Cardiac muscle cell (in vitro differentiated cells and primary cell): ENCODE measurements at places on chromosomes 4 and X. TPM values are rescaled to one million over a fixed set of nuclear protein-coding genes. Genes with fewer than 3 reads are reported as not detected.

GRCh38 chr4:185831125-185831815, 19.3 kb upstream of the SORBS2 start:
- H3K4me3 ChIP-seq, result no peak overlapping the region
- peak; percentile 48 for DNase-seq
- no peaks in the 10 kb centered on the region for H3K36me3 ChIP-seq
- no peaks in the 10 kb centered on the region for H3K27me3 ChIP-seq
- H3K4me1 ChIP-seq, result peaks cover 42% of the 10 kb centered on the region

- no peaks in the 10 kb centered on the region for H3K36me3 ChIP-seq
- H3K4me1 ChIP-seq, result no peaks in the 10 kb centered on the region
- H3K27me3 ChIP-seq, result peaks cover 77% of the 10 kb centered on the region
These were observed 781 bp upstream of the SPON2 start for GRCh38 chr4:1172971-1173757.

DNA sequence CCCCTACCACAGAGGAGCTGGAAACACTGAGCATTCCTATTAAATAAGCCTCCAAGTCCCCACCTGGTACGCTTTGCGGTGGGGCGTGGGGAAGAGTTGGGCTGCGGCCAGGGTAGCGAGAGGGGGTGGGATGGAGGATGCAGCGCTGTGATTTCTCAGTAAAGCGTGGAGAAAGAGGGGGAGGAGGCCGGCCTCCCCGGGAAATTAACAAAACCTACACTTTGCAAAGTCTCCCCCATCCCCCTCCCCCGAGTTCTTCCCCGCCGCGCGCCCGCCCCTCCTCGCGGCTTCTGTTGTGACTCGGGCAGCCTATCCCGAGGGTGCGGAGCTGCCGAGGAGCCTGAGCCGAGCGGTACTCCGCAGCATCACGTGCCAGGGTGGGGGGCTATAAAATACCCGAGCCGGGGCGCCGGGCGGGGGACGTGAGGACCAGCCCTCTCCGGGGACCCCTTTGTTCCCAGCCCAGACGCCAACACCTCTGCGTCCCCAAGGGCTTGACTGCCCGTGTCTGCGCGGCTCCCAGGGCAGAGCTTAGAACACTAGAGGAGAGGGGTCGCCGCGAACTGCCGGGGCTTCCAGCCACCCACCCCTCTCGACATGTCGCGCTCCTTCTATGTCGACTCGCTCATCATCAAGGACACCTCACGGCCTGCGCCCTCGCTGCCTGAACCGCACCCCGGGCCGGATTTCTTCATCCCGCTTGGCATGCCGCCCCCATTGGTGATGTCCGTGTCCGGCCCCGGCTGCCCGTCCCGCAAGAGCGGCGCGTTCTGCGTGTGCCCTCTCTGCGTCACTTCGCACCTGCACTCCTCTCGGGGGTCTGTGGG, at the start of gene GSX2:
GSX2 (plus strand) TSS at position 416 of the 827 bp plus-strand sequence; CDS start at position 598, 182 bp downstream.
- H3K4me1 ChIP-seq, result peaks cover 11% of the 10 kb centered on the region
- no peak within 1 kb of the TSS for H3K27ac ChIP-seq
- peak; percentile 40 for DNase-seq
- H3K36me3 ChIP-seq, result no peaks in the 10 kb centered on the region
- H3K27me3 ChIP-seq, result peaks cover 100% of the 10 kb centered on the region

DNA sequence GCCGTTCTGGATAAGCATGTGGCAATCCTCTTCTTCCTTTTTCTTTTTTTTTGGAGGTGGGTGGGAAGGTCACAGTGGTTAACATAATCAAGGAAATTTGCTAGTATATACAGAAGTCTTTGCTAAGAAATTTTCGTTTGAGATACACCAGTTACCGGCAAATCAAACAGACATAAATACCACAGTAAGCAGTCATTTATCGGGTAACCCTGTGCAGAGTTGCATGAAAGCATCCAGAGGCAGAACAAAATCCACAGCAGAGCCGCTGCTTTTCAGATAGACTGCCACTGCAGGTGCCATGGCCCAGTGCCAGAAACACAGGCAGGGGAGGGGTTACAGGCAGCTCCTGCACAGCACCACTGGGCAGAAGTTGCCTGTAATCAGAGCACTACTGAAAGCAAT, 179.1 kb upstream of the MAB21L2 start:
- no peaks in the 10 kb centered on the region for H3K36me3 ChIP-seq
- H3K4me1 ChIP-seq, result no peaks in the 10 kb centered on the region

DNA sequence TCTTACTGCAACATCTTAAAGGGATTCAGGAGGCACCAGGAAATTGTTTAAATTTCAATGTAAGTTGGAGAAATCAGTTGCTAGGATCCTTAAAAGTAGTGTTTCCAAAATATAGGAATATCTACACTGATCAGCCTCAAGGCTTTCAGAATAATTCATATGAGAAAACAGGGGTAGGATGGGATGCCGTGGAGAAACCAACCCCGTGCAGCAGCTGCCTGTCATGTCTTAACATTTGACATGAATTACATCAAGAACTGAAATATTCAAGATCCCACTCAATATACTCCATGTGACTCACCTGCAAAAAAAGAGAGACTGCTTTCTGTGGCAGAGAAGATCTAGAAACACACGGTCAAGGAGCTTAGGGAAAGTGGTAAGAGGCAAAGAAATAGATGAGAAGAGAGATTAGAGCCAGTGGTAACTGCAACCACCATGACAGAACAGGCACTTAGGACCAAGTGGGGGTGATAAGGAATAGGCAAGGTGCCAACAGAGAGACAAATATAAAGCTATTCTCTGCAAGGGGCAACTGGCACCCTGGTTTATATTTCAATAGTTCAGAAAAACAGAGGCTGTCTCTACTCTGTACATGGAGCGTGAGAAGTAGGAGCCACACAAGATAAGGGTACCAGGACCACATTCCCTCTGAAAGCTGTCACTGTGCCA, 64.0 kb downstream of the SLC39A8 start:
- no peaks in the 10 kb centered on the region for H3K27me3 ChIP-seq
- H3K4me1 ChIP-seq, result peaks cover 6% of the 10 kb centered on the region
- no peak for DNase-seq
- H3K4me3 ChIP-seq, result no peak overlapping the region
- H3K27ac ChIP-seq, result no peak overlapping the region

GRCh38 chrX:10519761-10520160, 100.6 kb downstream of the MID1 start:
- H3K27ac ChIP-seq, result no peak overlapping the region
- H3K4me1 ChIP-seq, result no peaks in the 10 kb centered on the region
- H3K36me3 ChIP-seq, result peaks cover 2% of the 10 kb centered on the region
- H3K4me3 ChIP-seq, result no peak overlapping the region
- no peaks in the 10 kb centered on the region for H3K27me3 ChIP-seq

DNA sequence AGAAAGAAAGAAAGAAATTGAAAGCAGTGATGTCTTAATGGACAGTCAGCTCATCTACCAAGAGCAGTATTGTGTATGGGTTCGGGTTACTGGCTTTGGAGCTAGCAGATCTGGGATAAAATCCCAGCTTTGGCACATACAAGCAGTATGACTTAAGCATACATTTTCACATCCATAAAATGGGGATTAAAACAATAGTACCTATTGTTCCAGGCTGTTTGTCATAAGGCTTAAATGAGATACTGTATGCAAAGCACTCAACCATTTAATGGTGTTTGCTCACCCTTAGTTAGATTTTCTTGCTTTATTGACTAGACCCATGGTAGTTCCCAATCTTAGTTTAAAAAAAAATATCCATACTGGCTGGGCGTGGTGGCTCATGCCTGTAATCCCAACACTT, 7.8 kb upstream of the TMEM164 start:
- H3K36me3 ChIP-seq, result no peaks in the 10 kb centered on the region
- no peak overlapping the region for H3K4me3 ChIP-seq
- H3K4me1 ChIP-seq, result peaks cover 10% of the 10 kb centered on the region
- no peaks in the 10 kb centered on the region for H3K27me3 ChIP-seq

DNA sequence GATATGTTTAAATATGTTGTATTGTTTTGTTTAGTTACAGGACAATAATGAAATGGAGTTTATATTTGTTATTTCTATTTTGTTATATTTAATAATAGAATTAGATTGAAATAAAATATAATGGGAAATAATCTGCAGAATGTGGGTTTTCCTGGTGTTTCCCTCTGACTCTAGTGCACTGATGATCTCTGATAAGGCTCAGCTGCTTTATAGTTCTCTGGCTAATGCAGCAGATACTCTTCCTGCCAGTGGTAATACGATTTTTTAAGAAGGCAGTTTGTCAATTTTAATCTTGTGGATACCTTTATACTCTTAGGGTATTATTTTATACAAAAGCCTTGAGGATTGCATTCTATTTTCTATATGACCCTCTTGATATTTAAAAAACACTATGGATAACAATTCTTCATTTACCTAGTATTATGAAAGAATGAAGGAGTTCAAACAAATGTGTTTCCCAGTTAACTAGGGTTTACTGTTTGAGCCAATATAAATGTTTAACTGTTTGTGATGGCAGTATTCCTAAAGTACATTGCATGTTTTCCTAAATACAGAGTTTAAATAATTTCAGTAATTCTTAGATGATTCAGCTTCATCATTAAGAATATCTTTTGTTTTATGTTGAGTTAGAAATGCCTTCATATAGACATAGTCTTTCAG, 26.9 kb downstream of the NUDT6 start:
- H3K36me3 ChIP-seq, result peaks cover 21% of the 10 kb centered on the region
- no peak for DNase-seq
- no peak overlapping the region for H3K27ac ChIP-seq
- no peaks in the 10 kb centered on the region for H3K27me3 ChIP-seq
- H3K4me1 ChIP-seq, result no peaks in the 10 kb centered on the region

WNK3 gene
- polyA plus RNA-seq, result 5.2 and 8.3 TPM in 2 replicates

DNA sequence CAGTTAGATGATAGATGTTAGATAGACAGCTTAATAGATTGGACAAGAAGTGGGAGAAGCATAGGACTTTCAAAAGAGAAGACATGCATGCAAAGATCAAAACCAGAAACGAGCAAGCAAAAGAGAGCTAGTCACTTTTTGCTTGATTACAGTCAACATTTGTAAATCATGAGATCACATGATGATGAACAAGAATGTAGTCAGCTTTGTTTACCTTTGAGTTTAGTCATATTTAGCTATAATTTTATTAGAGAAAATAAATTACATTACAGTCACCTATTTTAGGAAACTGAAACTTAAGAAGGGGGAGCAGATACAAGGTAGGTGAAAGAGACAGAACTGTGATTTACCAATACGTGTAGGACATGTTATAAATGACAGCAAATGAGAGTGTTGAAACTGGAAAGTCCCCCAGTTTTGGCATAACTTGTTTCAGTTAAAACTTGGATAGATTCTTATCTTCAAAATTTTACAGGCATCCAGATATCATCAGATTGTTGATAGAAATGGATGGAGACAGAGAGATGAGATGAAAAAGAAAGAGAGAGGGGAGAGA, 1083.1 kb upstream of the PCDH10 start:
- DNase-seq, result no peak
- H3K27me3 ChIP-seq, result no peaks in the 10 kb centered on the region
- no peaks in the 10 kb centered on the region for H3K36me3 ChIP-seq
- no peaks in the 10 kb centered on the region for H3K4me1 ChIP-seq
- H3K27ac ChIP-seq, result no peak overlapping the region
- no peak overlapping the region for H3K4me3 ChIP-seq

BTK gene
- polyA plus RNA-seq, result 0.06 and 2.5 TPM in 2 replicates

- DNase-seq, result no peak
- H3K4me3 ChIP-seq, result no peak overlapping the region
- no peaks in the 10 kb centered on the region for H3K27me3 ChIP-seq
These were observed 34.1 kb upstream of the MXD4 start for GRCh38 chr4:2295900-2296442.

GRCh38 chrX:13898083-13898482, 81.2 kb upstream of the GPM6B start:
- H3K27ac ChIP-seq, result no peak overlapping the region
- H3K36me3 ChIP-seq, result no peaks in the 10 kb centered on the region
- no peaks in the 10 kb centered on the region for H3K4me1 ChIP-seq
- peak; percentile 58 for DNase-seq
- no peak overlapping the region for H3K4me3 ChIP-seq
- H3K27me3 ChIP-seq, result no peaks in the 10 kb centered on the region

DNA sequence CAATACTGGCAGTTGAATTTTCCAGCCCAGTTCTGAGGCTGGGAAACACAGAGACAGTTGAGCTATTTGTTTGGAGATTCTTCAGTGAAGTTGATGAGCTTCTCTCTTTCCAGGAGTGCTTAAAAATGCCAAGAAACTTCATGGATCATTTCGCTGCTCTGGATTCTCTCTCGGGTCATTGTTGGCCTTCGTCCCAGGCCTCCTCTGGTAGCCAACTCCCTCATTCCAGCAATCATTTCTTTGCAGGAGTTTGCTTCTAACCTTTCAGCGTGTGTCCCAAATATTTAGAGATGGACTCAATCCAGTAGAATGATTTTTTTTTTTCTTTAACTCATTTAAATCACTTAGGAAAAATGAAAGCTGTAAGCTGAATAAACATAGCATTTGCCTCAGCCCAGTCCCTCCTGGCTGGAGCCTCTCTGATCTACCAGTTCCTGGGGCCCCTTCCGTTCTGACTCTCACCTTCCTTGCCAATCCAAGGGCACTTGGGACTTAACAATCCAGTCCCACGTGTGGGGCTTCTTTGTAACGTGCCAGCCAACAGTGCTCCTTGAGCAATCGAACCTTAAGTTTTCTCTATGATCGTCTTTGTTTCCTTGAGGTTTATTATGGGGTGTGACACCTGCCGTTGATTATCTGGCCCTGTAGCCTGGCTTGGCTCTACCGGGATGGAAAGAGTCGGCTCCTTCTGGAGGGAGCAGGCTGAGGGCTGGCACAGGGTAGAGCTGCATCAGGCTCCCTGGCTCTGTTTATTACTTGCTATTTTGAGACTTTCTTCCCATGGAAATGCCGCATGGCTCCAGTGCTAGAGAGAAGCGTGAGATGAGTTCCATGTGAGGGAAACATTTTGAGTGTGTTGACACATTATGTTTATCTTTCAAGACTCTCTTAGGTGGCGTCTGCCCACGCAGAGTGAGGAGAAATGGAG, 80.4 kb upstream of the GPC4 start:
- H3K27ac ChIP-seq, result no peak overlapping the region
- H3K4me3 ChIP-seq, result no peak overlapping the region
- H3K36me3 ChIP-seq, result no peaks in the 10 kb centered on the region
- DNase-seq, result peak; percentile 64
- H3K4me1 ChIP-seq, result no peaks in the 10 kb centered on the region

- H3K27ac ChIP-seq, result no peak overlapping the region
- no peaks in the 10 kb centered on the region for H3K36me3 ChIP-seq
- no peaks in the 10 kb centered on the region for H3K27me3 ChIP-seq
- peak; percentile 60 for DNase-seq
- no peak overlapping the region for H3K4me3 ChIP-seq
These were observed 36.1 kb upstream of the DOCK11 start for GRCh38 chrX:118459494-118459893.

- no peak for DNase-seq
- H3K36me3 ChIP-seq, result no peaks in the 10 kb centered on the region
- no peak overlapping the region for H3K4me3 ChIP-seq
- no peaks in the 10 kb centered on the region for H3K4me1 ChIP-seq
- H3K27me3 ChIP-seq, result no peaks in the 10 kb centered on the region
These were observed 49.2 kb downstream of the STPG2 start for GRCh38 chr4:98094118-98094517.

- H3K4me1 ChIP-seq, result no peaks in the 10 kb centered on the region
- no peak overlapping the region for H3K4me3 ChIP-seq
- H3K27ac ChIP-seq, result no peak overlapping the region
- H3K27me3 ChIP-seq, result no peaks in the 10 kb centered on the region
These were observed 71.8 kb downstream of the FAM13A start for GRCh38 chr4:88985088-88985773.

- no peak overlapping the region for H3K4me3 ChIP-seq
- H3K27ac ChIP-seq, result no peak overlapping the region
- H3K4me1 ChIP-seq, result no peaks in the 10 kb centered on the region
- H3K36me3 ChIP-seq, result no peaks in the 10 kb centered on the region
These were observed 262.6 kb downstream of the STIM2 start for GRCh38 chr4:27123123-27123768.

GRCh38 chr4:37745946-37746345, 59.8 kb upstream of the RELL1 start:
- H3K27ac ChIP-seq, result no peak overlapping the region
- no peak overlapping the region for H3K4me3 ChIP-seq
- no peak for DNase-seq
- no peaks in the 10 kb centered on the region for H3K4me1 ChIP-seq
